ENCODE measurements at places on chromosomes 5 and 9.

DNA sequence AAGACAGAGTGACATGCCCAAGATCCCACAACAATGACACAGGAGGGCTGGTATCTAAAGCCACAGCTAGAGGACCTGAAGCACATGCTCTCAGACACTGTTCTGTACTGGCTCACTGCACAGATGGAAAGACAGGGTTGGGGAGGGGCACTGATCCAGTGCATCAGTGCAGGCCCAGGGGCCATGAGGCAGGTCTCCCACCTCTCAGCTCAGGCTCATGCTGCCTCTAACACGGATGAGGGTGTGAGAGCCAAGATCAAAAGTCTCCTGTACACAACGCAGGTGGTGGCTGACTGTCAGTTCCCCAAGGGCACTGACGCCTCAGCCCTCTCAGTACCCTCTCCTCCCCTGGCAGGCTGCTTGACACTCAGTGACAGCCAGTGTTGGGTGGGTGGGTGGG, 10.9 kb downstream of the RAPGEF1 start:
- no peak for DNase-seq

- no peak for DNase-seq
Observed at GRCh38 chr9:23444658-23445057, 381.4 kb downstream of the ELAVL2 start.

DNA sequence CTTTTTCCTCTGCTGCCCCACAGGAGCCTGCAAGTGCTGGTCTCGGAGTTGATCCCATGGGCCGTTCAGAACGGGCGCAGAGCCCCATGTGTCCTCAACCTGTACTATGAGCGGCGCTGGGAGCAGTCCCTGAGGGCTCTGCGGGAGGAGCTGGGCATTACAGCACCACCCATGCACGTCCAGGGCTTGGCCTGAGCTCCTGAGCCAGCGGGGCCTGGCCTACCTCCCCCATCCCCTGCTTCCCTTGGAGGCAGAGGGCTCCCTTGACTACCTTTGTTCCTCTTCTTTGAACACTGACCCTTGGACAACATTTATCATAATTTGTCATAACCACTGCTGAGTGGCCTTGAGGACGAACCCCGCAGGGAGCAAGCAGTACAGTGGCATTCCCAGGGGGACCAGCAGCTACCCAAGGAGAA, 6.9 kb upstream of the SLC27A4 start:
- no peak for DNase-seq

GRCh38 chr5:172550996-172551395, 90.1 kb upstream of the NEURL1B start:
- no peak for DNase-seq

- DNase-seq, result no peak
Observed at GRCh38 chr5:180136630-180137381, 65.2 kb upstream of the RNF130 start.

DNA sequence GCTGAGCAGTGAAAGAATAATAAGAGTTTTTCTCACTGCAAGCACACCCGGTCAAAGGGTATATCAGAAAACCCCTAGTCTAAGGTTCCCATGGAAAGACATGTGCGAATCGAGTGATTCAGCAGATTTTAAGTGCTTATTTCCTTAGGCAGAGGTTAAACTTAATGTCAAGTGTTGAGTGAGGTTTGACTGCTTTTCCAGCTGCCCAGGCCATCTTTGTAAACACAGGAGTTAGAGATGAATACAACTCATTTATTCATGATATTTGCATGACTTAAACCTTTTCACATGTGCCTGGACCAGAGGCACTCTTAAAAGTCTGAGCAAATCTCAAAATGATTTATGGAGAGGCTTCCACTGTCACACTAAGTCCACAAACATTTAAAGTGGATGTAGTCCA, 137.8 kb upstream of the RGMB start:
- DNase-seq, result peak; percentile 24

GRCh38 chr5:39283231-39283818, 64.0 kb upstream of the FYB1 start:
- DNase-seq, result peak; percentile 77

- no peak for DNase-seq
Observed at GRCh38 chr5:141747152-141748141, 65.4 kb upstream of the ARAP3 start.

DNA sequence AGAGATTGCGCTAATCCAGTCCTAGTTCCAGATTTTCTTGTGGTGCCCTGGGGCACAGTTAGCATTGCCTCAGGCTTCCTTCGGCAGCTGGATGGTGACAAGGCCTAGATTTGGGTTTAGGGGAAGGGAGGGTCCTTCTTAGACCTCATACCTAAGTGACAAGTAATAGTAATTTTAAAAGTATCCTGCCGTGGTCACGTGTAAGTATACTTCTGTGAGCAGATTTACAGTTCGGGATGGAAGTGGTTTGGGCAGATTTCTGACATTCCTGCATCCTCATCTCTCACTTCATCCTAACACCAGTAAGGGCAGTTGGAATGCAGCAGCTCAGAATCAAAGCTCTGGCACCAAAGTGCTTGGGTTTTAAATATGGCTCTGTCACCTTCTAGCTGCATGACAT, 71.6 kb downstream of the LRRC70 start:
- no peak for DNase-seq
